ENCODE measurements at places on chromosomes 7 and 10.

GRCh38 chr10:98134431-98135221 is at the start of gene R3HCC1L:
Gene R3HCC1L (plus strand): TSS chr10:98134657. CDS start chr10:98208115, 73,458 bp downstream.
- peak within 1 kb of the TSS; percentile 95 for H3K4me3 ChIP-seq
- peaks cover 2% of the 10 kb centered on the region for H3K36me3 ChIP-seq
- H3K4me1 ChIP-seq: peaks cover 28% of the 10 kb centered on the region
- H3K27ac ChIP-seq: peak within 1 kb of the TSS; percentile 95

GRCh38 chr10:10730471-10731043 is 287.1 kb upstream of the CELF2 start:
- no peaks in the 10 kb centered on the region for H3K4me1 ChIP-seq
- no peaks in the 10 kb centered on the region for H3K27me3 ChIP-seq
- no peak overlapping the region for H3K4me3 ChIP-seq
- no peaks in the 10 kb centered on the region for H3K36me3 ChIP-seq

DNA sequence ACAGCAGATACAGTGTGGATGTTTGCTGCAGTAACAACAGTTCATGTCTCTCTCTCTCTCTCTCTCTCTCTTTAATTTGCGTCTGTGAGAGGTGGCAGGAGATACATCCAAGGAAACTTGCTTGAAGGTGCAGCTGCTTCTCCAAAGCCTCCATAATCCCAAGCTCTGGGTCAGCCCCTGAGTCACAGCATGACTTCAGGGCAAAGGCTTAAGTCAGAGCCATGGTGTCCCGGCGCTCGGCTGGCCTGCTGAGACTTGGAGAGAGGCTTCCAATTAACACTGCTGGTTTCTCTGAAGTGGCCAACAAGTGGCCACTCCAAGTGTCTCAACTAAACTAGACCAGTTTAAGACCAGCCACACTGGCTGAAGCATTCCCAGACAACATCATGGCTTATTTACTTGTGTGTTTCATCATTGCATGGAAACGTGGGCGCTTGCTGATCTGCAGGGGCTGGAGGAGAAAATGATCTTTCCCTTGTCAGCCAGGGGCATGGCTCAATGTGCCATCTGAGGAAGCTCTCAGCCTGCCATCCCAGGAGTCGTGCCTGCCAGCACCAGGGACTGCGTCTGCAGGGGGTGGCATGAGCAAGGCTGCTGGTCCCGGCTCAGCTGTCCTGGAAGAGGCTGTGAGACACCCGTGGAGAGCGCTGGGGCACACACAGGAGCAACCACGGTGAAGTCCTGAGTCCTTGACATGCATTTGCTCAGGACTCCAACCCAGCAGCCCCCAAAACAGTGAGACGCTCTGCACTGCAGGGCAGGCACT is 254.2 kb downstream of the COBL start:
- no peaks in the 10 kb centered on the region for H3K27me3 ChIP-seq
- no peak overlapping the region for H3K4me3 ChIP-seq
- no peaks in the 10 kb centered on the region for H3K4me1 ChIP-seq

- H3K4me1 ChIP-seq: no peaks in the 10 kb centered on the region
- no peak overlapping the region for H3K27ac ChIP-seq
- no peaks in the 10 kb centered on the region for H3K36me3 ChIP-seq
- no peak overlapping the region for H3K4me3 ChIP-seq
These were observed 72.1 kb upstream of the NANOS1 start for GRCh38 chr10:118957443-118957825.

GRCh38 chr10:63719226-63719856 is 198.1 kb downstream of the REEP3 start:
- H3K4me3 ChIP-seq: no peak overlapping the region
- peak overlapping the region; percentile 60 for H3K27ac ChIP-seq
- no peaks in the 10 kb centered on the region for H3K4me1 ChIP-seq

- H3K36me3 ChIP-seq: no peaks in the 10 kb centered on the region
- no peak for DNase-seq
- H3K27ac ChIP-seq: no peak overlapping the region
- peak overlapping the region; percentile 60 for H3K4me3 ChIP-seq
These were observed 13.8 kb upstream of the GPR146 start for GRCh38 chr7:1030444-1031070.

DNA sequence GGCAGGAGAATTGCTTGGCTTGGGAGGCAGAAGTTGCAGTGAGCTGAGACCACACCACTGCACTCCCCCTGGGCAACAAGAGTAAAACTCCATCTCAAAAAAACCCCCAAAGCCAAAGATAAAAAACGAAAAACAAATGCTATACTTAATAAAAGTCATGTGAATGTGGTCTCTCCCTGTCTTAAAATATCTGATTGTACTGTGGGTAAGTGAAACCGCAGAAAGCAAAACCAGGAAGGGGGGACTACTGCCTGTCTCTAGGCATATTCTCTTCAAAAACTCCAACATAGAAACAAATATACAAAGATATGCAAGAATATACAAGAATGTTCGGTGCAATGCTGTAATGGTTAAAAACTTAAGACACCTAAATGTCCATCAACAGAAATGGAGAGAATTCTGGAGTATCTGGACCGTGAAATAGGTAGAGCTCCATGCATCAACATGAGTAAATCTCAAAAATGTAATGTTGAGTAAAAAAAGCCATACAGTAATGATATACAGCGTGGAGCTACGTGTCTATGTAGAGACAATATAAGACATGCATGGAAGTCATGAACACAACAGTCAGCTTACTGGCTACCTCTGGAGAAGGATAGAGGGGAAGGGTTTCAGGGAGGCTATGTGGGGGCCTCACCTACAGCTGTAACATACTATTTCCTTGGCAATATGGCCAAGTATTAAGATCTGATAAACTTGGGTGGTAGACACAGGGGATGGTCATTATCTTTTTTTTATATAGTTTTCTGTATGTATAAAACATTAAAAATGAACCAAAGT is 2.1 kb downstream of the ZNF394 start:
- H3K27me3 ChIP-seq: no peaks in the 10 kb centered on the region
- no peak for DNase-seq
- H3K4me1 ChIP-seq: peaks cover 11% of the 10 kb centered on the region
- peak overlapping the region; percentile 98 for H3K4me3 ChIP-seq

GRCh38 chr7:137633133-137633532 is 213.6 kb downstream of the DGKI start:
- H3K4me3 ChIP-seq: no peak overlapping the region
- no peaks in the 10 kb centered on the region for H3K27me3 ChIP-seq
- DNase-seq: no peak

DNA sequence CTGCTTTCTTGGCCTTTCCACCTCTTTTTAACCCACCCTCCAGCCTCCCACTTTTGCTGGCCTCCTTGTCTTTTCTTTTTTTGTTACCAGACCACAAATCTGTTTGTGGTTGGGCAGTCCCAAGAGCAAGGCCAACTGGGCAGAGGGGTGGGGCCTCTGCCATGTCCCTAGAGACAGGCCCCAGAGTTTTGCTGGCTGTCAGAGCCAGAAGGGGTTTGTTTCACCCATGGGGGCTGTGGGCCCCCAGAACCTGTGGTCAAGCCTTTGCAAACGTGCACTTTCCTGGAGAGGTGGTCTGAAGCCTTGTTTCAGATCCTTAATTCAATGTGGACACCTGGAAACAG is 10.3 kb downstream of the ZMIZ1 start:
- H3K4me3 ChIP-seq: no peak overlapping the region
- H3K27ac ChIP-seq: no peak overlapping the region
- DNase-seq: no peak
- peaks cover 18% of the 10 kb centered on the region for H3K4me1 ChIP-seq
- H3K36me3 ChIP-seq: no peaks in the 10 kb centered on the region

- H3K27ac ChIP-seq: peak overlapping the region; percentile 50
- no peaks in the 10 kb centered on the region for H3K27me3 ChIP-seq
- H3K4me3 ChIP-seq: no peak overlapping the region
- no peak for DNase-seq
- H3K36me3 ChIP-seq: peaks cover 26% of the 10 kb centered on the region
These were observed 39.8 kb downstream of the CDC123 start for GRCh38 chr10:12235796-12236195.

- no peak overlapping the region for H3K4me3 ChIP-seq
- no peak for DNase-seq
- H3K36me3 ChIP-seq: peaks cover 42% of the 10 kb centered on the region
- no peaks in the 10 kb centered on the region for H3K27me3 ChIP-seq
- H3K4me1 ChIP-seq: peaks cover 5% of the 10 kb centered on the region
These were observed 65.9 kb downstream of the CLIP2 start for GRCh38 chr7:74355091-74355490.

- peak; percentile 39 for DNase-seq
- H3K27ac ChIP-seq: no peak overlapping the region
- no peak overlapping the region for H3K4me3 ChIP-seq
- H3K4me1 ChIP-seq: peaks cover 19% of the 10 kb centered on the region
These were observed 4.0 kb upstream of the CFAP58 start for GRCh38 chr10:104349623-104350126.

DNA sequence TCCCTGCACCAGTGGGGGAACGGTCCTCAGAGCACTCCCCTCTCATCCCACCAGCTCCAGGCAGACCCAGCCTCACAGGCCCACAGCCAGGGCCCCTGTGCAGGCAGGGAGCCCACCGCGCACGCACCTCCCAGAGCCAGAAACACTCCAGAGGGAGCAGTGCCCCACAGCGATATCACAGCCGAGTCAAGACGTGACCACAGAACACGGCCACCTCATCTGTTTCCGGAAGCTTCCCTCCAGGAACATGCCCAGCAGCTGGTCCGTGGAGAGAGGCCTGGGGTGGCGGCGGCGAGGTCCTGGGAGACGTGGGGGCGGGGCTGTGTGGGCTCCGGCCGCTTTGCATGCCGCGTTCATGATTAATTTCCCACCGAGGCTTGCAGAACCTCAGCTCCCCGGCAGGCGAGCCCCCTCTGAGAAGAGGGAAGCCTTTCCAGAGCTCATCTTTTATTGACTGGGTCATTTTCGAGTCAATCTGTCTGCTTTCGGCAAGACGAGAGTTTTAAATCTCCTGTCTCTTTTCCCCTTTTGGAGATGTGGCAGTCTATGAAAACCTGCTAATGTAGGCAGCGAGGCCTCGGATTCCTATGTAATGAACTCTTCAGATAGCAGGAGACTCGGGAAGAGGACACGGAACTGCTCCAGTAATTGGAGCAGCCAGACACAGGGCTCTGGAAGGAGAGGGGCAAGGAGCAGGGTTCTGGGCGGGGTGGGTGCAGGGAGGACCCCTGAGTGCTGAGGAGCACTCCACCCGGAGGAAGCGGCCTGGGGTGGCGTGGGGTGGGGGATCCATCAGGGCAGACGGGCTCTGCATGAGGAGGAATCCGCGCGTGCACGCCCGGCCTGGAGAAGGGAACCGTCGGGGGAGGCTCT is 242.8 kb downstream of the ELFN1 start:
- H3K27me3 ChIP-seq: no peaks in the 10 kb centered on the region
- peaks cover 6% of the 10 kb centered on the region for H3K4me1 ChIP-seq
- H3K4me3 ChIP-seq: no peak overlapping the region
- peak overlapping the region; percentile 68 for H3K27ac ChIP-seq
- DNase-seq: no peak
- peaks cover 3% of the 10 kb centered on the region for H3K36me3 ChIP-seq

DNA sequence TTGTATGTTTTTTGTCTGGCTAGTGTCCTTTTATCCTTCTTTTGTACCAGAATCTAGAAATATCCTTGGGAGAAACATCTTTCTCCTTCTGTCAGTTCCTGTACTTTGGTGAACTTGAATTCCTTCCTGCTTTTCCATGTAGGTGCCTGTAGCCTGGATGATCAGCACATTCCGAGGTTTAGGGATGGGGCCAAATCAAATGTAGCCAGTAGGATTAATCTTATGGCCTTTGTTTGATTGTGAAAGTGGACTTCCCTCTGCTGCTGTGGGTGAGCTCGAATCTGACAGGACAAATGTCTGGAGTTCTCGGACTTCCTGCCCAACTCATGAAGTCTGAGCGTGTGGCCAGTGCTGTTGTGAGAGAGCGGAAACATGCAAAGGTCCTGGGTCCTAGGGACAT is 33.2 kb upstream of the NAMPT start:
- DNase-seq: no peak
- H3K4me1 ChIP-seq: peaks cover 6% of the 10 kb centered on the region
- no peak overlapping the region for H3K27ac ChIP-seq
- H3K4me3 ChIP-seq: no peak overlapping the region
- H3K27me3 ChIP-seq: peaks cover 8% of the 10 kb centered on the region
- H3K36me3 ChIP-seq: no peaks in the 10 kb centered on the region

GRCh38 chr7:73936967-73937366 is 76.0 kb downstream of the TMEM270 start:
- DNase-seq: no peak
- no peak overlapping the region for H3K27ac ChIP-seq

- DNase-seq: no peak
- peaks cover 2% of the 10 kb centered on the region for H3K4me1 ChIP-seq
- no peak overlapping the region for H3K4me3 ChIP-seq
- H3K27ac ChIP-seq: peak overlapping the region; percentile 20
- H3K36me3 ChIP-seq: peaks cover 40% of the 10 kb centered on the region
These were observed 29.1 kb downstream of the LRRC18 start for GRCh38 chr10:48910548-48910947.

- no peaks in the 10 kb centered on the region for H3K4me1 ChIP-seq
- no peak overlapping the region for H3K4me3 ChIP-seq
- no peak for DNase-seq
- no peak overlapping the region for H3K27ac ChIP-seq
These were observed 30.4 kb downstream of the STEAP1B start for GRCh38 chr7:22469371-22470143.

DNA sequence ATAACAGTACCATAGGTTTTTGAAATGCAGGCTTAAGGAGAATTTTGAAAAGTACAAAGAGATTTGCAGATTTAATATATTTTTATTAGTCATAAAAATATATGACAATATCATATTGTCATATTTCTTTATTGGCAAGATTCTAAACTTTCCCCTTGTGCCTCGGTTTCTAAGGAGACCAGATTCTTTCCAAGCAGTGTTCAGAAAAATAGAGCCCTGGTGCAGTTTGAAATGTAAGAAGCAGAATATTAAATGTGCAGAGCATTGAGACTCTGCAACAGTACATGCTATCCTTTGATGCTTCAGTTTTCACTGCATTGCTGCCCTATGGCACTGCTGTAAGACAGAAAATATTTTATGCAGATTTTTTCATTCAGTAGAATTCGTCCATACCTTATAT is 243.2 kb downstream of the CCDC3 start:
- DNase-seq: no peak
- peaks cover 35% of the 10 kb centered on the region for H3K36me3 ChIP-seq
- H3K4me3 ChIP-seq: no peak overlapping the region
- H3K27ac ChIP-seq: peak overlapping the region; percentile 76
- H3K4me1 ChIP-seq: peaks cover 6% of the 10 kb centered on the region
- H3K27me3 ChIP-seq: no peaks in the 10 kb centered on the region

GRCh38 chr7:155581107-155581830 is 34.9 kb upstream of the CNPY1 start:
- no peaks in the 10 kb centered on the region for H3K36me3 ChIP-seq
- no peak overlapping the region for H3K27ac ChIP-seq
- H3K4me1 ChIP-seq: peaks cover 4% of the 10 kb centered on the region
- H3K27me3 ChIP-seq: peaks cover 13% of the 10 kb centered on the region
- no peak for DNase-seq
